Kidney capillary endothelial cell (primary cell): ENCODE measurements at places on chromosomes 3 and 15.

GRCh38 chr15:78045189-78045588 is 32.3 kb downstream of the TBC1D2B start:
- no peak for DNase-seq

- no peak for DNase-seq
Measured at GRCh38 chr3:149470381-149470780, 4.1 kb upstream of the TM4SF4 start.

- DNase-seq = no peak
Measured at GRCh38 chr3:31958701-31959152, 22.3 kb downstream of the OSBPL10 start.

DNA sequence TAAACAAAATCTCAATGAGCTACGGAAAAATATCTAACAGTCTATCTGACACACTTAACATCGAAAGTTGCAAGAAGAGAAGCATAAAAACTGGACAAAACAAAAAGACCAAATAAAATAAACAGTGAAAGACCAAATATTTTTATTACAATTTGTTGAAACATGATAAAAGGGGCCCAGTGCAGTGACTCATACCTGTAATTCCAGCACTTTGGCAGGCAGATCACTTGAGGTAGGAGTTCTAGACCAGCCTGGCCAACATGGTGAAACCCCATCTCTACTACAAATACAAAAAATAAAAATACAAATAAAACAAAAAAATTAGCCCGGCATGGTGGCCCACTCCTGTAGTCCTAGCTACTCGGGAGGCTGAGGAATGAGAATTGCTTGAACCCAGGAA is 914.0 kb upstream of the ALCAM start:
- no peak for DNase-seq

- no peak for DNase-seq
Measured at GRCh38 chr3:120742849-120743365, 363 bp downstream of the GTF2E1 start.

DNA sequence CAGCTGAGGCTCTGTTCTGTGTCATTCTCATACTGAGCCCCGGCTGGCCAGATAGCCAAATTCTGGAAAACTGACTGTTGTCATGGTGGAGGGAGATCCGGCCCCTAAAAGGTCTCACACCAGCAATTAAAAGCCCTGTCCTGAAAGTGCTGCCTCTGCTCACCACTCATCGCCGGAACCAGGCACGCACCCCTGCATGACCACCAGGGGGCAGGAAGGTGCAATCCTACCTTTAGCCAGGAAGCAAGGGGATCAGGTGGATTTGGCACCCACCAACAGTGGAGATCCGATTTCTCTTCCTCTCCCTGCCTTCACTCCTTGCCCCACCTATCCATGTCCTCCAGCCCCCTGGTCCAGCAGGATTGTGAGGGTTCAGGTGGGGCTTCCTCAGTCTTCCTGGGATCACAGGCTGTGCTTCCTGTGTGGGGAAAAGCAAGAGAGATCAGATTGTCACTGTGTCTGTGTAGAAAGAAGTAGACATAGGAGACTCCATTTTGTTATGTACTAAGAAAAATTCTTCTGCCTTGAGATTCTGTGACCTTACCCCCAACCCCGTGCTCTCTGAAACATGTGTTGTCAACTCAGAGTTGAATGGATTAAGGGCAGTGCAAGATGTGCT is 16.1 kb upstream of the CACNA2D2 start:
- peak; percentile 29 for DNase-seq

DNA sequence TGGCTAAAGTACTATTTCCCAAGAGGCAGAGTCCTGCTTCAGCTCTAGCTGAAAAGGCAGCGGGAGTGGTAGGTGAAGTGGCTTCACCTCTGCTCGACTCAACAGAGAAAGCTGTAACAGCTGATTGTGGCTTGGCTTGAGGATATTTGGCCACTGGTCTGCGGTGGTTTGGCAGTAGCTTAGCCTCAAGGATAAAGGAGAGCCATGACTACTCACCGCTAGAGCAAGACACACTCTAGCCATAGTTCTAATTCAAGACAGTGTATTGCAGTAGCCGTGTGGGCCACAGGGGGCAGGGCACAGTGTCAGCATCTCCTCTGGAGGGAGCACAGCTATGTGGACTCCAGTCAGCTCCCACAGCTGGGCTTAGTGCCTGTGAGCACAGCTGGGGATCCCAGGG is 23.5 kb downstream of the TPRG1 start:
- no peak for DNase-seq

DNA sequence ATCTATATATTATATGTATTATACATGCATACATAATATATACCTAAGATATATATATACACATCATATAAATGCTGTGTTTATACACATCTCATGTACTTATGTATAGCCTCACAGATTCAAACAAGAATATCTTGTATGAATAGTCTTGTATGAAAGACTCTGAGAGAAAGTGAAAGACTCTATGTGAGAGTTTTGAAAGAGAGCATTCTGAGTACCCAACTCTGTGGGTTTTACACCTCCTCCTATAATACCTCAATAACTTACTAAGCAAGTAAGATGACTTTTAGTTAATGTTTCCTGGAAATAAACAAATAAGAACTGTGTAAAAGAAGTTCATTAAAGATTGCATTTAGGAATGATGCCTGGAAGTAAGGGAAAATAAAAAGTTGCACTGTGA is 108.1 kb upstream of the GMNC start:
- no peak for DNase-seq

DNA sequence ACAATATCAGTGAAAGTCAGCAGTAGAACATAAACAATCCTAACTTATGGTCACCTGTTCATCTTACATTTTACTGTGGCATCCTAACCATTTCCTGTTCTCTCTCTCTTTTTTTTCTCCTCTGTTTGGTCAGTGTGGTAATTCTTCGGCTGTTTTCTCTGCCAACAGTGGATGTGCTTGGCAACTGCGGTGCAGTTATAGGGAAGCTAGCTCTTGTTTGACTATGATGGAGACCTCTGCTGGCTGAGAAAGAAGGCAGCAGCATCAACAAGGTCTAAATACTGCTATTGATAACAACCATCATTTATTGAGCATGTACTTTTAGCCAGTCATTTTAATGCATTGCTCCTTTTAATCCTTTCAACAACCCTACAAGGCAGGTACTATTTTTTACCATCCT is 723 bp upstream of the DRD3 start:
- peak; percentile 15 for DNase-seq

DNA sequence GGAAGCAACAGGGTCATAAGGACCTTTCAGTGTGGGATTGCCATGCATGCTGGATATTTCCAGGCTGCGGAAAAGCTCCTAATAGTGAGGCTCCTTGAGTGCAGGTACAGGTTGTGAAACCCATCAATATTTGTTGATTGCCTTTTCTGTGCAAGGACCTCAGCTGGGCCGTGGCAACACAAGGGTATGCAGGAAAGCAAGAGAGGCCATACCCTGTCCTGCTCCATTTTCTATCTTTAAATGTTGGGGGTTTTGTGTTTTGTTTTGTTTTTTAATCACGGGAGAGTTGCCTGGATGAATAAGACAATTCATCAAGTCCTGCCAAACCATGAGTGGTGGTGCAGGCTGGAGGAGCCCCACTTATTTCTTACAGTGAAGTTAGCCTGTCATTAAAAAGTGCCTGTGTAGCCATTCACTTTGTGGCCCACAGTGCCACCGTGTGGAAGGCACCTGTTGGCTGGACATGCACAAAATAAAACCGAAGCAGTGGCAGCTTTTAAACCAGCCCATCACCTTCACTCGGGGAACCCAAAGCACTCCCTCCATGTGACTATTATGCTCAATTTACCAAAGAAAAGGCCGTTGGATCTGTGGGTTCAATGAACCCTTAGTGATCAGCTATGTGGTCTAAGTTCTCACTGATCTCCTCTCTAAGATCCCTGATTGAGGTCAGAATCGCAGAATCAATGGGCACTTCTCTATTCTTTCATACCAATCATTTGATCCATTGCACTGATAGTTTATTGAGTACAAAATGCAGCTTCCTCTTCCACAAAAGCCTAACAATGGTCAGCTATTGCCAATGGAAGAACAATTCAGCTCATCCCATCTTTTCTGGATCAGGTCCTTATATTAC is 42.2 kb downstream of the CLDN18 start:
- peak; percentile 33 for DNase-seq

DNA sequence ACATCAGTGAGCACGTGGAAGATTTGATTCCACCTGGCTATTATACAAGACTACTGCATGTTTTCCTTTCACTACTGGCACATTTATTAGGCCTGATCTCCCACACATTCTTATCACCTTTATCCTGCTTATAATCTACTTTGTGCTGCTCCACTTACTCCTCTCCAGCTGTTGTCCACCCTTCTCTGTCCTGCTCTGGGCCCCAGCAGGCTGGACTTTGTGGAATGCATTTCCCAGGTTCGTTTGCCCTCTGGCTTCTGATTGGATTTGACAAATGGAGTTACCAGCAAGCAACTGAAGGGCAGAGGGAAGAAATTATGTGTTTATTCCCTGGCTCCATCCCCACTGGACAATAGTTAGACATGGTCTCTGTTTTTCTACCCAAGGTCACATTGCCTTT is 75.5 kb downstream of the DCLK3 start:
- no peak for DNase-seq

DNA sequence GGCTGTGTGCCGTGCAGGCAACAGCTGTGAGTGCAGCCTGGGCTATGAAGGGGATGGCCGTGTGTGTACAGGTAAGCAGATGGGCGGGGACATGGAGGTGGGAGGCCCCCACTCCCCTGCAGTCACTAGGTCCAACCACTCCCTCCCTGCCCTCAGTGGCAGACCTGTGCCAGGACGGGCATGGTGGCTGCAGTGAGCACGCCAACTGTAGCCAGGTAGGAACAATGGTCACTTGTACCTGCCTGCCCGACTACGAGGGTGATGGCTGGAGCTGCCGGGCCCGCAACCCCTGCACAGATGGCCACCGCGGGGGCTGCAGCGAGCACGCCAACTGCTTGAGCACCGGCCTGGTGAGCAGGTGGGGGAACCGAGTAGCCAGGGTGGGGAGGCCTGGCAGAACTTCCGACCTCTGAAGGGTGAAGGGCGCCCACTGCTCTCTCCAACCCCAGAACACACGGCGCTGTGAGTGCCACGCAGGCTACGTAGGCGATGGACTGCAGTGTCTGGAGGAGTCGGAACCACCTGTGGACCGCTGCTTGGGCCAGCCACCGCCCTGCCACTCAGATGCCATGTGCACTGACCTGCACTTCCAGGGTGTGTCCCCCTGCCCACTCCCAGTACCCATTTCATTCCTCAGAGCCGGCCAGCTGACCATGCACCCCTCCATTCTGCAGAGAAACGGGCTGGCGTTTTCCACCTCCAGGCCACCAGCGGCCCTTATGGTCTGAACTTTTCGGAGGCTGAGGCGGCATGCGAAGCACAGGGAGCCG is 11.6 kb downstream of the NT5DC2 start:
- no peak for DNase-seq

DNA sequence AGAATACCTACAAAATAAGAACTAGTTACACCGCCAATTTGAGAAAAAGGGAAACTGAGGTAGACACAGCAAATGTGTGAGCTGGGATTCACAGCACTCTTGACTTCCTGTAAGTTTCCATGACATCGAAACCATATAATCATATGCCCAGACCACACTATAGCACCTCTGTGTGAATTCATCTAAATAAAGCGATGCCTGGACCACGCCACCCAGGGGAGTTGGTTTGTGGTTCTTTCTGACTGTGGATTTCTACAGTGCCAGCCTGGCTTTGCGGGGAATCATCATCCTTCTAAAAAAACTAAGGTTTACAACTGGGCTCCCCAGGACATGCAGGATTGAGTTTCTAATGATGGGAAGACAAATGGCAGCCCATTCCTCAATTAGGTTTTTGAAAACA is 23.5 kb upstream of the CA12 start:
- DNase-seq = no peak

DNA sequence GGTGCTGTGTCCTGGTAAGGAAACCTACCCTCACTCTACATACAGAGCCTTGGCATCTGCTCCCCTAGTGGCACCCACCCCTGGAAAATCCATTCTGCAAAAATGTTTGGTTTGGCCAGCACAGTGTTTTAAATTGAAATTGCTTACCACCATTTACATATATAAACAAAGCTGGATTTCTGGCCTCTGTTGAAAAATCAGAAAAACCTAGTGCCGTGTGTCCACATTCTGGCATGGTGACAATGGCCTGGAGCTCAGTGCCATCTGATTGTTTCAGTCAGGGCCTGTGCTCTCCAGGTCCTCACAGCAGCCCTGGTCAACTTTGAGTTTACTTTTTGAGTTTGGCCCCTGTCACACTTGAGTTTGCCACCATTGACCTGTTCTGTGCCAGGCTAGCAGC is 2.9 kb upstream of the IL17RC start:
- DNase-seq = no peak
